ENCODE measurements at places on chromosomes 6 and 20. TPM values are rescaled to one million over a fixed set of nuclear protein-coding genes. Genes with fewer than 3 reads are reported as not detected.
A peak's percentile ranks its signal among the peaks of the same experiment; 100 is the strongest.

Gene SAMD10
- total RNA-seq = 6.0 TPM

Gene DUSP15
- 2.8 TPM for total RNA-seq

Gene C6orf141
- total RNA-seq = 0.81 TPM

DNA sequence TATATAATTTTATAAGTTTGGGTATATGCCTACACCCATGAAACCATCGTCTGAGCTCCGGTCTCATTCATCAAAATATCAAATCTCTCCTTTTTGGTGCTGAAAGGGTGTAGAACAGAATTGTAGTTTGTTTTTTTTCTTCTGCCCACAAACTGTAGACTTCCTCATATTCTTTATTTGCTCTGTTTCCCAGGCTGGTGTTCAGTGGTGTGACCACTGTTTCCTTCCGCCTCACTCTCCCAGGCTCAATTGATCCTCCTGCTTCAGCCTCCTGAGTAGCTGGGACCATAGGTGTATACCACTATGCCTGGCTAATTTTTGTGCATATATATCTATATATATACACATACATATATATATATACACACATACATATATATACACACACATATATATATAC lies 139.6 kb upstream of the HCRTR2 start:
- no peak for DNase-seq

GRCh38 chr6:107653861-107654394 lies 164.0 kb downstream of the SOBP start:
- DNase-seq = no peak

DNA sequence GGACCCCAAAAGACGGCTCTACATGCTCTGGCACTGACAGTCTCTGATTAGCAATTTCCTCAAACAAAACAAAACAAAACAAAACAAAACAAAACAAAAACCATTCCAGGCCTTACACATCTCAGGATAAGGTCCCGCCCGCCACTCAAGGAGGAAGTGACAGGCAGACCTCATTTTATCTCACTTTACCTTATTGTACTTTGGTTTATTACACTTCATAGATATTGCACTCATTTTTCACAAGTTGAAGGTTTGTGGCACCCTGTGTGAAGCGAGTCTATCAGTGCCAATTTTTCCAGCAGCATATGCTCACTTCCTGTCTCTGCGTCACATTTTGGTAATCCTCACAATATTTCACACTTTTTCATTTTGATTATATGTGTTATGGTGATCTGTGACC lies 15.2 kb downstream of the ZBP1 start:
- DNase-seq = no peak

GRCh38 chr6:163860287-163861081 lies 446.0 kb downstream of the QKI start:
- DNase-seq = no peak

DNA sequence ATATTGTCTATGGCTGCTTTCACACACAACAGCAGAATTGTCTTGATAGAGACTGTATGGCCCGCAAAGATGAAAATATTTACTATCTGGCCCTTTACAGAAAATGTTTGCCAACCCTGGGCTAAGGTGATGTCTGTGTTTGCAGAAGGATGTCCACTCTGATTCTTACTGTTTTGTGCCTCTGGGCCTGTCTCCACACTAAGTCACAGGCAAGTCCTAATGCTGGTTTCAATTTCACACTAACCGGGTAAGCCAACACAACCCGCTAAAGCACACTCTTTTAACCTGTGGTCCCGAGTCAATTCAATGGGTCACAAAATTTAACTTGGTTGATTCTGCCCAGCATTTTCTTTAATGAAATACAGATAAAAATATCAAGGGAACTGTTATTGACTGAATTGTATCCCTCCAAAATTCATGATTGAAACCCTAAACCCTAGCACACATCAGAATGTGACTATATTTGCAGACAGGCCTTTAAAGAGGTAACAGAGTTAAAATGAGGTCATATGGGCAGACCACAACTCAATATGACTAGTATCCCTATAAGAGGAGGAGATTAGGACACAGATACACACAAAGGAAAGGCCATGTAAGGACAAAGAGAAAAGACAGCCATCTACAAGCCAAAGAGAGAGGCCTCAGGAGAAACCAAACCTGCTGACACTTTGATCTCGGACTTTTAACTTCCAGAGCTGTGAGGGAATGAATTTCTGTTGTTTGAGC lies 78.4 kb downstream of the FYN start:
- DNase-seq = no peak

- peak; percentile 58 for DNase-seq
Measured at GRCh38 chr20:32152421-32153155, 43.1 kb downstream of the TM9SF4 start.

GRCh38 chr20:9912858-9913434 lies 74.1 kb upstream of the PAK5 start:
- peak; percentile 81 for DNase-seq

DNA sequence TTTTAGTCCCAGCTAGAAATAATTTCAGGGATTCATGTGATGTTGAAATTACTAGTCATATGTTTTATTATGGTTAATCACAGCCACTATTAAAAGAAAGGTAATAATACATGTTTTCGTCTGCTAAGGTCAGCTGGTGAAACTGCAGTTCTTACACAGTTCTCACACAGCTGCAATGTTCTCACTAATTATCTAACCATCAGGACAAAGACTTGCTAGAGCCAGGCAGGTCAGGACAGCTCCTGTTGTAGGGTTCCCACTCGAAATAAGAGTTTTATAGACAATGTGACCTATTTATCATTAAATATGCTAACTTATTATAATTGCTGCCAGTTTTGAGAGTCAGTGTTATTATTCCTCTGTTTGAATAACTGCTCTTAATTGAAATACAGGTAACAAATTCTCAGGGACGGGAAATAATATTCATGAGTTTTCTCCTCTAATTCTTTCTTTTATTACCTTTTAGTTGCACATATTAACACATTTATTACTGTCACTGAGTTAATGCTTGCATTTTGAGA lies 97.9 kb downstream of the GJA1 start:
- DNase-seq = no peak

DNA sequence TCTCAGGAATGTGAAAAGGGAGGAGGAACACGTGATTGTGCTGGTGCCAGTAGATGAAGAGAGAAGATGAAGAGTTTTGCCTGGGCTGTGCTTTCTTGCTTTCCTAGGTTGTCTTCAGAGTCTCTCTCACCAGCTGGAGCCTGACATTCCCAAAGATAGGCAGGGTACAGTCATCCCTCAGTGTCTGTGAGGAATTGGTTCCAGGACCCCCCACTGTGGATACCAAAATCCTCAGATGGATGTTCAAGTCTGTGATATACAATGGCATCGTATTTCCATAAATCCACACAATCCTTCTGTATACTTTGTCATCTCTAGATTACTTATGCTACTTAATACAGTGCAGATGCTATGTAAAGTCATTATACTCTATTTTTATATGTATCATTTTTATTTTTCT lies 113.5 kb downstream of the SAMD5 start:
- DNase-seq = no peak

- DNase-seq = peak; percentile 65
Measured at GRCh38 chr6:110250838-110251237, 70.6 kb downstream of the CDC40 start.

DNA sequence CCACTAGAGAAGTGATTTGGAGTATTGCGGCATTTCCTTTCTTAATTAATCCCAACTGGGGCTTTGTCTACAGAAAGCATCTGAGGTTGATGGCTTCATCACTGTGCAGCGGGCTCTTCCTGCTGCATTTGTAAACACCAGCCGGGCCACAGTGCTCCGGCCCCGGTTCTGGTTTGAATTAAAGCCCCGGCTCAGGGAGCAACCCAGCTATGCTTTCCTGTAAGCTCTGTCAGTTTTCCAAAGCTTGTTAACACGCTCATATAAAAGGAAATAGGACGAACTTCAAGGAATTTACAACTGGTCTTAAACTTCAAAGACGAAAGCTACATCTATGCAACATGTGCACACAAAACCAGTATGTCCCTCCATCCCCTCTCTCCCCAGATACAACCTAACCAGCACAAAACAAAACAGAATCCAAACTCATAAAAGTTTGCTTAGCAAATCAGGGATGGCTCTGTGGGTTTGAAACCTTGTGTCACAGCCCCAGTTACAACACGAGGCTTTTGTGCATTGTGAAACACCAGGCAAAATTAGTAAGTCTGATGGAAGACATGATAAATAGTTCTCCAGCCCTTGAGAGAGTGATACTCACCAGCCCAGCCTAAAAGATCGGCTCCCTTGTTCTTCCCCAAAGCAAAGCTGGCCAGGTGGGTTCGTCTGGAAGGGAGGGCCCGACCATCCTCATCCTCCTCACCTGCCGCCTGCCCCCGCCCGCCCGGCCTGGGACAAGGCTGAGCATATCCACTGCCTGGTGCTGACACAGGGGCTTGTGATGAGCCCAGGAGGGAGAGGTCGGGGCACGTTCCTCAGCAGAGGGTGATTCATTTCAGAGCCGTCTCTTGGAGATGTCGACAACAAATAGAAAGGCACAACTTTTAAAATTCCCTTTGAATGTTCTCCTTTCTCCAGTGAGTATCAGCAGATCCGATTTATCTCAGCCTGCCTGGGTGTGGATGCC lies 197.9 kb downstream of the TFAP2C start:
- DNase-seq = no peak

Data from endodermal cell (in vitro differentiated cells).